ENCODE measurements at places on chromosomes 1 and 21.

DNA sequence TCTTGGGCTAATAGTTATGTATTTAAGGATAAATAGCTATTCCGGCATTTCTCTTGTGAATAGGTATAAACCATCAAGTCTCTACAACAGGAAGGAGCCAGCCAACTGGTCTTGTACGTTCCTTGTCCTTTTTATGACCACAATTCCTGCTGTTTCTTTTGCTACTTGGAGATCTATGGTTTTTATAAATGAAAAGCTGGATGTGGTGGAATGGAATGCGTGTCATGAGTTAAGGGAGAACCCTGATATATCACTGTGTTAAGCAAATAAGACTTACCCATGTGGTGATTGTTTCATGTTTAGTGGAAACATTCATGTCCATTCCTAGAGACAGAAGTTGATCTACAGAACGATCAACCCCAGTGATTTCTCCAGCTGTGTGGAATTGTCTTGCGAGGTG is 282.1 kb downstream of the RPS6KC1 start:
- DNase-seq, result no peak

DNA sequence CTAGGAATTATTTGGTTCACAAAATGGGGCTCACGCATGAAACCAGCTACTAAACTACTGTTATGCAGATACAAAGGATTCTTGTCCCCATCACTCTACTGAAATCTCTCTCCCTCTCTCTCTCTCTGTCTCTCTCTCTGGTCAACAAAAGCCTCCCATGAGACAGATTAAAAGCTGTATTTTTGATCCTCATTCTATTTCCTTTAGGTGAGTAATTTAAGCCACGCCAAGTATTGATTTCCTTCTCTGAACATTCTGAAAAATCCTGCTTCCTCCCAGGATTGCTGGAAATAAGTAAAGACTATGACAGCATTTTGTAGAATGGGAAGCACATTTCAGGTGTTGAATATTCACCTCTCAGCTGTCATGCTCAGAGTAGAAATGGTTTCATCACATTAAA is 43.7 kb downstream of the PRDX6 start:
- DNase-seq, result no peak

GRCh38 chr1:38235705-38236104 is 189.1 kb upstream of the POU3F1 start:
- DNase-seq, result no peak

DNA sequence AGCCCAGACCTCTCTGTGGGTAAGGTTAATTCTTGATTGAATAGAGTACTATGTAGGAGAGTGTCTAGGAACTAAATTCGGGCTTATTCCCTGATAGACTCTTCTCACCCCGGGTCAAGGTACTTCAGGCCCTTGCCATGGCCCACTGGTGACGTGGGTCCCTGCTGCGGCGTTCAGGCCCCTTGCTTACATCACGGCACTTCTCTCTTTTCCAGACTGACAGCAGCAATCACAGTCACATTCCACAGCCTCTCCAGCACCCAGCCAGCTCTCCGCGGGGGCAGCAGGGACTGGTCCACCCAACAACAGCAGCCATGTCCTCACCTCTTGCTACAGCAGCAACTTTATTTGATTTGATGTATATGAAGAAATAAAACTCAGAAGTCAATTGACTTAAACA is 401.2 kb upstream of the VAMP3 start:
- DNase-seq, result no peak

GRCh38 chr21:43599728-43600127 is 59.6 kb downstream of the HSF2BP start:
- no peak for DNase-seq

DNA sequence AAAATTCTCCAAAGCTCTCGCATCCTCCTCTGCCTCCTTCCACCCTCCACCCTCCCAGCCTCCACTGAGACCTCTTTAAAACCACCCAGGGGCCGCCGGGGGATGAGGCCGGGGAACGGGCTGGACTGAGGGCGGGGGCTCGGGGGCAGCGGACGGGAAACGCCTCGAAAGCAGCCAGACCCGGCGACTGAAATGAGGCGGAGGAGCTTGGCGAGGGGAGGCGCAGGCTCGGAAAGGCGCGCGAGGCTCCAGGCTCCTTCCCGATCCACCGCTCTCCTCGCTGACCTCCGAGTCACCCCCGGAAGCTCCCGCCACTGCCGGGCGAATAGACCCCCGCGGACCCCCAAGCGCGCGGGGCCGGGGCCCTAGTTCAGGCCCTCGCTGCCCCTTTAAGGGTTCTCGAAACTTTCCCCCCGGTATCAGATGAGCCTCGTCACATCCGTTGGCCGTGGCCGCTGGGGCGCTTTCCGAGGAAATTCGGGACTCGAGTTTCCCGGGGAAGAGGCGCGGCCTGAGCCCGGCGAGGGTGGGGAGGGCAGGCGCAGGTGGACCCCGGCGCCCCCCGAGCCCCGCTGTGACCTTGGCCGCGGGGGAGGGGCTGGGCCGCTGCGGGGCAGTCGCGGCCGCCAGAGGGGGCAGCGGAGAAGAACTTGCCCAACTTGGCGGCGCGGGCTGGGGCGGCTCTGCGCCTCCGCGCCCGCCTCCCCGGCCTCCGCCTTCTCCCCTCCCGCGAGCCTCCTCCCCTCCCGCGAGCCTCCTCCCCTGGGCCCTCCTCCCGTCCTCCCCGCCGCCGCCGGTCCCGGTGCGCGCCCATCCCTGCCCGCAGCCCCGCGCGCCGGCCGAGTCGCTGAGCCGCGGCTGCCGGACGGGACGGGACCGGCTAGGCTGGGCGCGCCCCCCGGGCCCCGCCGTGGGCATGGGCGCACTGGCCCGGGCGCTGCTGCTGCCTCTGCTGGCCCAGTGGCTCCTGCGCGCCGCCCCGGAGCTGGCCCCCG is at the start of gene BACE2:
Gene BACE2 (plus strand): TSS at position 813 of the 995 bp plus-strand sequence. CDS start 104 bp downstream, at position 917.
- peak; percentile 40 for DNase-seq

Data from inflammatory macrophage treated with lipopolysaccharide for 4 hours (primary cell).